CD4-positive, alpha-beta T cell treated with Interleukin-6 for 4 hours (primary cell): ENCODE measurements at places on chromosomes 2 and 18.

DNA sequence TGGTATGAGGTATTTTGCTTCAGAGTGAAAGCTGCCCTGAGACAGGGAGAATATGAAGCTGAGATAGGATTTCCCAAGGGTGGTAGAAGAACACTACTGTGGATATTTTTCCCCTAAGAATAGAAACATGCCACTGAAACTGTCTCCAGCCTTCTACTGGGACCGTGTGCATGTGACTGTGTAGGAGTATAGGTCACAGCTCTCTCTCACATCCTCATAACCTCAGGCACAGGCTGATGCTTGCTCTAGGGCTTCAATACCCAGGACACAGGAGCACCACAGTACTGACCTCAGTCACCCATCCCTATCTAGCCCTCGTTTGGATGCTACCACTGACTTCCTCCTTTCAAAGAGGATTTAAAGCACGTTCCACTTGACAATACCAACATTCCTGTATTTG is 67.2 kb downstream of the REV1 start:
- DNase-seq: no peak

- DNase-seq: no peak
Measured at GRCh38 chr2:166376873-166377272, 1.1 kb upstream of the SCN9A start.

GRCh38 chr18:3255611-3256165 is 6.2 kb upstream of the MYL12B start:
- no peak for DNase-seq

DNA sequence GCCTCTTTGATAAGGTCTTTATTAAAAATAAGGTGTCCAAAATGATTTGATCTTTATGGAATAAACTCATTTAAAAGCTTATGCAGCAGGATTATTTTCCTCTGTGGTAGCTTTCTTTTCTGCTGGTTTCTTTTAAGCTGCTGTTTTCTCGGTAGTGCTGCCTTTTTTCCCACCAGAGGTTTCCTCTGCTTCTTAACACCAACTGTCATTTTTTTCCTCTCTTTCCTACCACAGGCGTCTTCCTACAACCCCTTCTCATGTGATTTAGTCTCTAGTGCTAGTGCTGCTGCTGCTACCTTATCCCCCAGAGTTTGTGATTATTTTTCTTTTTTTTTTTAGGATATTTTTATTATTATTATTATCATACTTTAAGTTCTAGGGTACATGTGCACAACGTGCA is 102.1 kb upstream of the PGAP1 start:
- DNase-seq: no peak

GRCh38 chr2:159584796-159585195 is 31.6 kb downstream of the BAZ2B start:
- DNase-seq: no peak

DNA sequence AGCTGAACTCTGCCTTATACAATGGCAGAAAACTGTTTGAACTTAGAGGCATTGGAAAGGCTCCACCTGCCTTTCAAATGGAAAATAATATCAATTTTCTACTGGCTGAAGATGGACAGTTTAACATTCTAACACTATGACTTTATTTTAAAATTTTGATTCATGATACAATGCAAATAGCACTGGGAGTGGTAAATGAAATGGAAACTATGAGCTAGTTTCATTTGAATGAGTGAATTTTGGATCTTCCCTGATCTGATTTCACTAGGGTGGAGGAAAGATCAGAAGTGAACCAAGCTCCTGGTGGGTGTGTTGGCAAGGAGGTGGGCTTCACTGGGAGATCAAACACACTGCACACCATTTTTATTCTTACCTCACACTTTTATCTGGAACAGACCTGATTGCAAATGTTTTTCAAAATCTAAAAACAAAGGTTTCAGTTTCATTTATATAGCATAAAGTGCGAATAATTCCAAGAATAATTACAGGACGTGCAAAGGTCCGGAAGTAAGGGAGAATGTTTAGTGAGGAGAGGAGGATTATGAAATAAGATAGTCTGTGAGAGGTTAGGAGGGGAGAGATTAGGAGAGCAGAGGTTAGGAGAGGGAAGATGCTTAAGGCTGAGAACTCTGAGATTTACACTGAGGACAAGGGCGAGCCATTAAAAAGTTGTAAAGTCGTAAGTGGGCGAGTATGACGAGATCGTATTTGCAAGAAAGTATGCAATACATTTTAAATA is 18.6 kb upstream of the MBP start:
- no peak for DNase-seq

- no peak for DNase-seq
Measured at GRCh38 chr18:46622999-46623398, 34.0 kb downstream of the LOXHD1 start.

DNA sequence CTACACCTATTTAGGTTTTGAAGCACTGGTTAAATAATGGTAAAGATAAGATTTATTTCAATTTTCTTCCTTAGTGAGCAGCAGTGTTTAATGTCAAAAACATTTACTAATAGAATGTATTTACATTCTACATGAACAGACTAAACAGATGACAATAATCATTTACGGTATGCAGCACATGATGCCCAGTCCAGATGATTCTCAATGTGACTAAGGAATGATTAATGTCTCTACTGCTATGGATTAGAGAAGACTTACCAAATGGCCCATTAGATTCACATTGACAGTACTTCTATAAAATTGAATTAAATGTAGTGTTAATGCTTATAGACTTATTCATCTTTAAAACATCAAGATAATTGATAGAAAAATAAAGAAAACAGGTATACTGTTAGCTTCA is 22.1 kb upstream of the SLC5A7 start:
- DNase-seq: no peak

- DNase-seq: no peak
Measured at GRCh38 chr2:33531549-33532059, 55.2 kb downstream of the RASGRP3 start.

DNA sequence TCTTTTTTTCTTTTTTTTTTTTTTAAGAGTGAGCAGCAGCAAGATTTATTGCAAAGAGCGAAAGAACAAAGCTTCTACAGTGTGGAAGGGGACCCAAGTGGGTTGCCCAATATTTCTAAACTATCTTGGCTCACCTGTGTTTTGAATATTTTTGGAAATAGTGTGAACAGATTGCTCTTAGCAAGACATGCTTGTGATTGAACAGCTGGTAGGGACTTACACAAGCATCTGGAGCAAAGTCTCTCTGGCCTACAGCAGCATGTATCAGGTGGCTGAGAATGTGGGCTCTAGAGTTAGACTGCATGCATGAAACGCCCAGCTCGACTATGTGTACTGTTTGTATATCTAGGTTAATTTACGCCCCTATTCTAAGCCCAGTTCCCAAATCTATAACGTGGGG is 40.3 kb upstream of the FBXO11 start:
- no peak for DNase-seq

- DNase-seq: no peak
Measured at GRCh38 chr2:33518929-33519328, 42.5 kb downstream of the RASGRP3 start.

DNA sequence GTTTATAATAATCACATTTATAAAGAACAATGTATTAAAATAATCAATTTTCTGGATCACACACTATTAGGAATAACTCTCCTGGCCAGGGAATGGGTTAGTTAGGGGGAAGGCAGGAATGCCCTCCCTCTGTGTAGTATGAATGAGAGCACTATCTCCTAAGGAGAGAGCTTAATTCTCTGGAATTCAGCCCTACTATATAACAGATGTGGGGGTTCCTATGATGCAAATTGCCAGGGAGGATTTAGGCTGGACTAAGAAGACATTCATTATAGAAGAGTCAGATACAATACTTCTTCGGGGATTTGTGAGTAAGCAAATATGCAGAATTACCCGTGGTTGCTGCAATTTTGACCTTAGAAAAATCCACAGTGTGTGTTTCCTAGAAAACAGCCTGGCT is 250.1 kb upstream of the VRK2 start:
- DNase-seq: no peak

DNA sequence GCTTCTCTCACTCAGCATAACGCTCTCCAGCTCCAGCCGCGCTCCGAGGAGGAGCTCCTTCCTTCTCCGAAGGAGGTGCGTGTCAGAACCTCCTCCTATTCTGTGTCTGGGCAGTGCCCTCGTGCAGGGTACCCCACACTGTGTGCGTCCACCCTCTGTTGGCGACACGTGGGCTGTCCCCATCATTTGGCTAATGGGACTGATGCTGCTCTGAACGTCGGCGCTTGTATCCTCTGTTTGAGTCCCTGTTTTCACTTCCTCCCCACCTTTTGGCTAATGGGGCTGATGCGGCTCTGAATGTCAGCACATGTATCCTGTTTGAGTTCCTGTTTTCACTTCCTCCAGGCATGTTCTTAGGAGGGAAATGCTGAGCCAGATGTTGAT is 22.2 kb downstream of the KCNG2 start:
- no peak for DNase-seq

DNA sequence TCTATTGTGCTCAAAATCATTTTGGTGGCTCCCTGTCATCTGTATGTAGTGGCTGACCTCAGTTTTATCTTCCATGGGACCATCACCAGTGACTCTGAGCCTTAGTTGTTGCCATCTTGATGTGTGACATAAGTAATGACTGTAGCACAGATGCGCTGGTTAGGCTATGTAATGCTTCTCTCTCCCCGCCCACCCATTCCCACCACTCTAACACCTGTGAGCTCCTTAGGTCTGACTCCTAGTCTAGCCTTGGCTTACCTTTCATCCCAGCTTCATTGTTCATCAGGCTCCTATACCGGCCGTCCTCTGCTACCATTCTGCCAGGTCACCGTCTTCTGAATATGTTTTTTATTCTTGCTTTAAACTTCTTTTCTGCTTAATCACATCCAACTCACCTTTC is 17.2 kb downstream of the MYO1B start:
- DNase-seq: no peak

DNA sequence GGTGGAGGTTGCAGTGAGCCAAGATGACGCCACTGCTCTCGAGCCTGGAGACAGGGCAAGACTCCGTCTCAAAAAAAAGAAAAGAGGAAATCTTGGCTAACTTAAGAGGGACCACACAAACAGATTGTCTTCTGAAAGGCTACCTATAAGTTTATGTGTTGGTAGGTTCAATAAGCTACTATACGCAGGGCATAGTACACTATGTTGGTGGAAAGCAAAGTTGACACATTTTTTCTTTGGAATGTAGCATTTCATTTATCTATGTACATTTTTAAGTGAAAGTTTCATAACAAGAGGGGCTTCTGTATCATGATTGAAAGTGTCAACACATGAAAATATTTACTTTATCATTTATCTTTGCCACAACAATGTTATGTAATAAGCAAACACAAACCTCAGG is 752.6 kb upstream of the ACVR2A start:
- no peak for DNase-seq

GRCh38 chr2:146541896-146542295 is 1302.9 kb upstream of the ACVR2A start:
- no peak for DNase-seq

- DNase-seq: no peak
Measured at GRCh38 chr2:196954001-196954400, 27.5 kb upstream of the PGAP1 start.

DNA sequence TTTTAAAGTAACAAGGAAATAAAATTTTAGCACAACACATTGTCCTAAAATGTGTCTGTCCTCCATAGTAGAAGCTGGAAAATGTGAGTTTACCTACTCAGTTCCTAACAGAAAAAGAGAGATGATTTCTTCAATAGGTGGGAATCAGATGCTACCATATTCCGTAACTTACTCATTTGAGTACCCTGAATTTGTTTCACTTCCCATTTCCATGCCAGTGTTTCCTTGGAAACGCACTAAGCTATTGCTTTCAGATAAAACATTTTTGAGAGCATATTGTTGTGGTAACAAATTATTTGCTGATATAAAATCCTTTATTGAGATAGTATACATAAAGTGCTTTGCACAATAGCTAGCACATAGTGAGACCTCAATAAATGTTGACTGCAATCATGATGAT is 137.5 kb upstream of the BARD1 start:
- DNase-seq: no peak

DNA sequence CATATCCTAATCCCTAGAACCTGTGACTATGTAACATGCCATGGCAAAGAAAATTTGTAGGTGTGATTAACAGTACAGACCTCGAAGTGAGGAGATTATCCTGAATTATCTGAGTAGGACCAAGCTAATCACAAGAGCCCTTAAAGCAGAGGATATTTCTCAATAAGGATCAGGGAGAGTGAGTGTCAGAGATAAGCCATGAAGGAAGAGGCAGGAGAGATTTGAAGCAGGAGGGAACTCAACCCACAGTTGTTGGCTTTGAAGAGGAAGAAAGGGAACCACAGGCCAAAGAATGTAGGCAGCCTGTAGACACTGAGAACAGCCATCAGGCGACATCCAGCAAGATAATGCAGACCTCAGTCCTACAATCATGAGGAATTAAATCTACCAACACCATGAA is 229.3 kb downstream of the NBAS start:
- DNase-seq: no peak

DNA sequence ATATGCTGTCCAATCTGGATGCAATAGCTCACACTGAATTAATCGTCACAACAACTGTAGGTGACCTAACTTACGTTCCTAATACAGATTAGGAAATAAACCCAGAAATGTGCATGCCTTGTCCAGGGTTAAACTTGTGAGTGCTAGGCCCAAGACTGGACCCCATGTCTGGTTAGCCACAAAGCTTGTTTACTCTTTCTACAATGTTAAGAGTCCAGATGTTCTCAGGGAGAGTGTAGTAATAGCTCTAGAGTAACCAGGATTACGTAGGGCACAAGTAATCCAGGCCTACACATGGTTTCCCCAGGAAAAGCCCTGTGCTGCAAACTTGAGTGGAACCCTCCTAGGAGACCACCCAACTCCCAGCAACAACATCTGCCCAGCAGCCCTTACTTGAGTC is 26.2 kb downstream of the TRIB2 start:
- DNase-seq: no peak

GRCh38 chr2:7683196-7683595 is 766.0 kb downstream of the RNF144A start:
- DNase-seq: no peak

- no peak for DNase-seq
Measured at GRCh38 chr2:118050386-118050785, 36.5 kb upstream of the CCDC93 start.
